ENCODE measurements at places on chromosomes 12 and 14. TPM values are rescaled to one million over a fixed set of nuclear protein-coding genes. Genes with fewer than 3 reads are reported as not detected.

The SPIC gene
- not detected for total RNA-seq

The PLCZ1 gene
- total RNA-seq = not detected

The GPR84 gene
- total RNA-seq = not detected

The LPAR5 gene
- total RNA-seq = not detected

The RAD51AP1 gene
- total RNA-seq = 5.5 TPM

The SERPINA3 gene
- total RNA-seq = not detected

The NOC4L gene
- total RNA-seq = 17.8 TPM

The PAX9 gene
- total RNA-seq = not detected

The NUP107 gene
- total RNA-seq = 51.6 TPM

The GLS2 gene
- total RNA-seq = 0.91 TPM

The KRT83 gene
- not detected for total RNA-seq

The BEGAIN gene
- total RNA-seq = 7.0 TPM

The JAG2 gene
- 84.1 TPM for total RNA-seq

The SLC6A12 gene
- 0.64 TPM for total RNA-seq

The TRHDE gene
- 16.7 TPM for total RNA-seq

All from glutamatergic neuron (in vitro differentiated cells).